ENCODE measurements at places on chromosomes 6 and 20.

GRCh38 chr6:8110725-8111124 lies 8.4 kb upstream of the EEF1E1 start:
- no peak for DNase-seq

DNA sequence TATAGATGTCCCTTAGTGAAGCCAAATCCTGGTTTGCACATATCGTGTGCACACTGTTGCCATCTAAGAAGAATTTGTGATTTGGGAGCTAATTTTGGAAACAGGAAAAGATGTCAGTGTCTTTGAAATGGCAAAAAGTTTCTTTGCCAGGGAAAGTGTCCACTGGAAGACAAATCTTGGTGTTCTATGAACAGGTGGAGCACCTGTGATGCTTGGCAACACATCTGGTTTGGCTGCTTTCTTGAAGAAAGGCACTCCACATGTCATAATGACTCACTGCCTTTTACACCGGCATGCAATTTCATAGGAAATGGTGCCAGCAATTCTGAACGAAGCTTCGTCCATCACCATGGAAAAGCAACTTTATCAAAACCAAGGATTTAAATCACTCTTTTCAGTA lies 1040.0 kb upstream of the MAP3K7 start:
- DNase-seq, result no peak

GRCh38 chr6:75450903-75451302 lies 42.7 kb downstream of the FILIP1 start:
- peak; percentile 19 for DNase-seq

DNA sequence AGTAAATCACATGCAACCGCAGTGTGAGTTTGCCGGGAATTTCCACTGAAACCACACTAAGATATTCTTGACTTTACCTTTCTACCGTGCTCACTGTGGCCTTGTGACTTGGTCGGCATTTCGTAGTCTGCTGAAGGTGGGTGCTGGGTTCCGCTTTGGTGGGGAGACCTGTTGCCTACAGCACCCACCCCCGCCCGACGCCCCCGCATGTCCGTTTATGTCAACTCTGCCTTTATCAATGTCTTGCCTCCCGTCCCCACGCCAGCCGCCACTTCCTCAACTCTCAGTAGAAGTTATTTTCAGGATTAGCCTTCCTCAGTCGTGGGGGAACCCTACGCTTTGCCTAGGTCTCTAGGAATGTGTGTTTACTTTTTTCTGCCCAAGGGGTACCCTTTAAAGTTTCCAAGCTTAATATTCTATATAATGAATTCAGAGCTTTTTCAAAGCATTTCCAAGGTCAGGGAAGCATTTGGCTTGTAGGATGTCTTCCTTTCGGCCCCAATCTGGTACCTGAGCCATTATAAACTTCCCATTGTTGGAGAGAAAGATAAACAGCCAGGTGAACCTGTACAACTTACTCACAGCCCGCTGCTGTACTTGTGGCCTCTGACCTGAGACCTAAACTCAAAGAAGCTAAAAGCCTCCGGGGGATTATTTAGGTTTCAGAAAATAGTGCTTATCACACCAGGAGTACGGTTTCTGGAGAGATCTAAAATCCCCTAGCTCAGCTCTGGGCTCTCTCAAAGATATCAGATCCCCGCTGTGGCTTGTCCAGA lies 54.2 kb downstream of the TBC1D7 start:
- peak; percentile 78 for DNase-seq

DNA sequence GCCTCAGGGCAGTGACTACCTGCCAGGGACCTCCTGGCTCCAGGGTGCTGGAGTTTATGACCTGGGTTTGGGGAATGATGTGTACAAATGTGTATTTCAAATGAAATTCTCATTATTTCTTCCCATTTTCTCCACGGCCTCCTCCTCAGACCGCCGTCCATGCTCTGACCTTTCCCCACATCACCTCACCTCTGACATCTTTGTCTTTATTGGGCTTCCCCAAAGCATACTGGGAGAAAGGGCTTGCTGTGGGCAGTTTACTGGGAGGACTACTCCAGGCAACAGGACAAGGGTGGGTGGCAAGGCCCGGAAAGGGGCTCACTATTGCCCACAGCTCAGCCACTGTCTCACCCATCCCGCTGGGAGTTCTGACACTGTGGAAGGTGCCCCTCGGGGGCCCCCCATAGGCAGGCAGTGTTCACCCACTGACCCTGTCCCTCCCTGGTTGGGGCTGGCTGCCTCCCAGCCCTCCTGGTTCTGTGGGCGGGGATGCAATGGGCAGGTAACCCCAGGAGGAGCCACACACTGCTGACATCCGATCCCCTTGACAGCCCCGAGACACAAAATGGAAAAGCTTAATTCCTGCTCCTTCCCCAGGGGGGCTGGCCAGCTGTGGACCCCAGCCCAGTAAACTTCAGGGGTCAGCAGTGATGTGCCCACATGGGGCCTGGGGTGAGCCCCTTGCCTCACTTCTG lies 39.8 kb upstream of the CST7 start:
- no peak for DNase-seq

- no peak for DNase-seq
Measured at GRCh38 chr6:169893624-169894023, 142.2 kb downstream of the ERMARD start.

GRCh38 chr6:108361312-108361932 lies 66.6 kb downstream of the AFG1L start:
- peak; percentile 55 for DNase-seq

- no peak for DNase-seq
Measured at GRCh38 chr20:18403269-18403668, 63.6 kb downstream of the DZANK1 start.

- no peak for DNase-seq
Measured at GRCh38 chr20:1336699-1337367, 7.9 kb upstream of the SDCBP2 start.

GRCh38 chr6:157143890-157144798 lies 179.2 kb downstream of the TMEM242 start:
- no peak for DNase-seq

DNA sequence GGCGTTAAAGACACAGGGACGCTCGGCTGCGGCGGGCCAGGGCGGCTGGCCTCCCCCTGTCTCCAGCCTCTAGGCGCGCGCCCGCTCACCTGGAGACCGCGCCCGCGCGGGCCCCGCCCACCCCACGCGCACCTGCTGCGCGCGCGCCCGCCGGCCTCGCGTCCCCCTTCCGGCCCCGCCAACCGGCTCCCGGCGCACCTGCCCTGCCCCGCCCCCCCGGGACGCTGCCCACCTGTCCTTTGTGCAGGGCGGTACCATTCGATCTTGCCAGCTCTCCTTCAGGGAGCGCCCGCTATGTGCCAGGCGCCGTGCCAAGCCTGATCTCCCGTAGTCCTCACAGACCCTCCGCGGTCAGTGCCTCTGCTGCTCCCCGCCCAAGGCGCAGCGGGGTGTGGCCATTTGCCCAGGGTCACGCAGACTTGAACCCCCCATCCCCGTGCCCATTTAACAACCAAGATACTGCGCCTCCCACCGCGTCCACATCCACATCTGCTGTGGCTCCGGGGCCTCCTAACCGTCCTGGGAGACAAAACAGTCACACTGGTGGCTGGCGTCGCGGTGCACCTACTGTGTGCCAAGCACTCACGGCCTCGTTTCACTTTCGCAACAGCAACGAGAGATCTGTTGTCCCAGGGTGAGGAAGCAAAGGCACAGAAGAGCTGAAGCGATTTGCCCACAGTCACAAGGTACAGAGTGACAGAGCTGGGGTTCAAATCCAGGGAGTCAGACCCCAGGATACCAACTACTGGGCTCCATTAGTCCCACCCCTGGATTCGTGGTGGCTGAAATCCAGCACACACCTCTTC lies 48.1 kb downstream of the NOL4L start:
- no peak for DNase-seq

- peak; percentile 7 for DNase-seq
Measured at GRCh38 chr6:22113026-22113766, 183.6 kb downstream of the PRL start.

- no peak for DNase-seq
Measured at GRCh38 chr6:35980991-35981645, 43.3 kb downstream of the SLC26A8 start.

- DNase-seq, result peak; percentile 93
Measured at GRCh38 chr6:31727034-31727716, 1.9 kb downstream of the DDAH2 start.

GRCh38 chr6:147700436-147701209 lies 192.1 kb downstream of the SAMD5 start:
- no peak for DNase-seq

GRCh38 chr20:46987001-46987400 lies 92.4 kb downstream of the EYA2 start:
- no peak for DNase-seq

GRCh38 chr20:42173440-42173839 lies 555.3 kb upstream of the CHD6 start:
- no peak for DNase-seq

GRCh38 chr6:77456531-77457248 lies 6.6 kb downstream of the HTR1B start:
- no peak for DNase-seq

- peak; percentile 68 for DNase-seq
Measured at GRCh38 chr6:38876475-38876874, 161.4 kb downstream of the DNAH8 start.

DNA sequence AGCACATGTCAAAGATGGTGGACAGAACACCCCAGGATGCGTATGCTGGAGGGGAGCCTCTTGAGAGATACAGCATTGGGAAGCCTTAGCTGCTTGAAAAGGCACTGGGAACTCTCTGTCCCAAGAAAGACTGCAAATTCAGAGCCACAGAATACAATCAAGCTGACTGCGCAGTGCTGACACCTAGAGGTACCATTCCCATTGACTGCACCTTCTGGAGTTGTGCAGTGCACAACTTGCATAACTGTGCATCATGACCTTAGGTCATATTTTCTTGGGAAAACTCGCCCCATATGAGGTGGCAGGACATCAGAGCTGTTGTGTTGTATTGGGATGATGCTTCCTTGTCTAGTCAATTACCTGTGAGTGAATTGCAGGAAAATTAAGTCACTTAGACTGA lies 646.5 kb upstream of the NOX3 start:
- peak; percentile 9 for DNase-seq

GRCh38 chr20:41175727-41176330 lies 38.5 kb downstream of the PLCG1 start:
- no peak for DNase-seq

DNA sequence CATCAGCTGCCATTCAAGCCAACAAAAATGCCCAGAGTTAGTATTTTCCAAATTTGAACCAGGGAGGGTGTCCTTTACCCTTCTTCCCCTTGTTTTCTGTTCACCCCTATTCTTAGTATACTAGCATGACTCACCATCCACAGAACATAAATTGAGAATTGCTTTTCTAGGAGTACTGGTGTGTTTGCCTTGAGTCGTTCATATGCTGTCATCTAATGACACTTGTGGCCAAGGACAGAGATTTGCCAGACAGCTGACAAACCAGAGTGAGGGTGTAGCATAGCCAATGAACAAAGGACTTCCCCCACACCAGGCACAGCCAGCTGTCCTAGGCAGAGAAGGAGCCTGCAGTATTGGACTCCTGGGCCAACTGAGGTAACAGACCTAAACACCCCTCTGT lies 62.2 kb downstream of the FILIP1 start:
- DNase-seq, result no peak

DNA sequence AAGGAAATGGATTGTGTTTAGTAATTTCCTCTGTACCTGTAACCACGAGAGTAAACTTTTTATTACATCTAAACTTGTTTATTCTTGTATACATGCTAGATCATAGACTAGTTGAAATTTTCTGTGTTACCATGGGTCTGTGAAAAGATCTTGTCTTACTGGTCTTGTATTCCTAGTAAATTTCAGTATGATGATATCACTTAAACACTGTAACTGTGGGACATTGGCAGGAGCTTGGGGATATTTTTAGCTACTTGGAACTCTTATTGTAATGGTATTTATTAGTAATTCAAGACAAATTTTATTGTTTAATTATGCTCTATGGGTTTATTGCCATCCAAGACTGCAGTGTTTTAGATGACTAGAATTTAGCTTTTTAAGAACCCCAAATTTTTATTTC lies 25.9 kb upstream of the TULP4 start:
- no peak for DNase-seq

GRCh38 chr6:148973538-148974208 lies 226.8 kb downstream of the UST start:
- DNase-seq, result no peak

GRCh38 chr6:31582230-31582643 lies at the start of gene LTB:
Gene LTB (minus strand): TSS chr6:31582424. CDS start chr6:31582417, 7 bp downstream.
- no peak for DNase-seq

GRCh38 chr6:149318581-149319286 lies 1.2 kb downstream of the TAB2 start:
- DNase-seq, result peak; percentile 59

- no peak for DNase-seq
Measured at GRCh38 chr6:1621070-1621701, 11.5 kb downstream of the FOXC1 start.

DNA sequence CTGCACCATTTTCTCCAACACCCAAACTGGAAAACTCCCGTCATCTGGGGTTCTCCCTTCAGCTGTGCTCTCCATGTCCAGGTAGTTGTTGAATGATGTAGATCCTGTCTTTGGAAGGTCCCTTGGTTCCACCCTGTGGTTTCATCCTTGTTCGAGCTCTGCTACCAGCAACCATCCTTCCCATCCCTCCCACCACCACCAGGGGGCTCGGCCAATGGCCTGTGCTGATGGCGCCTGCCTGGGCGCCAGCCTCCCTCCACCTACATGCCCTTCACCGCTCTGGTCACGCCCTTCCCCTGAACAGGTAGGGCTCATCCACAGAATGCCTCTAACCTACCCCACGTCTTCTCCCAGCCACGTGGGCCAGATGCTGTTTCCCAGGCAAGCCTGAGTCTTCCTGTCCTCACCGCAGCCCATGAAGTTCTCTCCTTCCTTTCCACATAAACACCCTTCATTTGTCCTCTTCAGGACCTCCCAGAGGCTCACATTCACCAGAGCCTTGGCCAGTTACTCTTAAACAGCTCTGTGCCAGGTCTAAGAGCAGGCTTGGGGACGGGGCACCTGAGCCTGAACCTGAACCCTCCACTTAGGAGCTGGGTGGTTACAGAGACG lies 75.1 kb upstream of the DUSP22 start:
- DNase-seq, result no peak

GRCh38 chr6:56868687-56869086 lies 86.2 kb upstream of the BEND6 start:
- no peak for DNase-seq

GRCh38 chr6:33410711-33411631 lies at the start of gene PHF1:
Gene PHF1 (plus strand): TSS chr6:33411014. CDS start chr6:33412264, 1,250 bp downstream.
- DNase-seq, result no peak

GRCh38 chr20:37511610-37512275 lies 9.3 kb upstream of the NNAT start:
- no peak for DNase-seq

DNA sequence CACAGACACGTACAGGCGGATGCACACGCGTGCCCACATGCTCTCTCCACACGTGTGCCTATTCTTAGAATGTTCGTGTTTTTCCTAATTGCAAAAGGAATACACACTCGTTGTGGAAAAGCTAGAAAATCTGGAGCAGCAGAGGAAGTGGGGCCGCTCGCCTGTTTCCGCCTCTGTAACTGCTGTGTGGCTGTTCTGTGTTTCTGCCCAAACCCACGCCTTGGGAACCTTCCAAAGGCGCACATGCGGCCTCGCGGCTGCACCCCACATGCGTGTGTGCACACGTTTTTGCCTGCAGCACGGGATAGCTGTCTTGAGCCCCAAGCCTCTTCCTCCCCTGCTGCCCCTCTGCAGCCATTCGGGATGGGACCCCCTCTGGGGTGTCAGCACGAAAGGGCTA lies 12.2 kb downstream of the SLC17A9 start:
- DNase-seq, result peak; percentile 57

GRCh38 chr6:7484666-7485065 lies 56.8 kb upstream of the DSP start:
- DNase-seq, result no peak

All from suppressor macrophage (primary cell).